Left forelimb (tissue), 1 donor: ENCODE measurements at places on chromosomes 12 and 14.

- DNase-seq: no peak
Observed at GRCh38 chr12:74776378-74776777, 238.7 kb downstream of the ATXN7L3B start.

- no peak for DNase-seq
Observed at GRCh38 chr12:23174917-23175316, 549.9 kb downstream of the ETNK1 start.

GRCh38 chr12:81208187-81208911, 130.5 kb downstream of the ACSS3 start:
- DNase-seq: no peak

DNA sequence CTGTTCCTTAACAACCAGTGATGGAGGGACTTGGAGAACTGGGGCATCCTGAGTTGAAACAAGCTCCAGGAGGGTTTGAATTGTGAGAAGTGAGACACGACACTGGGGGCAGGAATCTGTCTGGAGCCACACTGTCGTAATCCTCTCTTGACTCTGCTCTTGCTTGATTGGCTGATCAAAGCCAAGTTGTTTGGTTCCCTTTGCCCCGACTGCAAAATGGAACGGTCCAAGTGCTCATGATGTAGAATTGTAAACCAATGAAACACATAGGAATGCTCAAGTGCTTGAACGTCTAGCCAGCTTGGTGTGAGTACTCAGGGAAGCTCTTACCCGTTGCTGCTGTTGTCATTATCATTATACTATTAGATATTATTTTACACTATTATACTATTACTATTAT, 98.1 kb downstream of the TMEM132C start:
- DNase-seq: no peak

- DNase-seq: no peak
Observed at GRCh38 chr12:9957834-9958233, 13.4 kb upstream of the CLEC12A start.

- DNase-seq: no peak
Observed at GRCh38 chr12:121849665-121850064, 9.0 kb downstream of the HPD start.

DNA sequence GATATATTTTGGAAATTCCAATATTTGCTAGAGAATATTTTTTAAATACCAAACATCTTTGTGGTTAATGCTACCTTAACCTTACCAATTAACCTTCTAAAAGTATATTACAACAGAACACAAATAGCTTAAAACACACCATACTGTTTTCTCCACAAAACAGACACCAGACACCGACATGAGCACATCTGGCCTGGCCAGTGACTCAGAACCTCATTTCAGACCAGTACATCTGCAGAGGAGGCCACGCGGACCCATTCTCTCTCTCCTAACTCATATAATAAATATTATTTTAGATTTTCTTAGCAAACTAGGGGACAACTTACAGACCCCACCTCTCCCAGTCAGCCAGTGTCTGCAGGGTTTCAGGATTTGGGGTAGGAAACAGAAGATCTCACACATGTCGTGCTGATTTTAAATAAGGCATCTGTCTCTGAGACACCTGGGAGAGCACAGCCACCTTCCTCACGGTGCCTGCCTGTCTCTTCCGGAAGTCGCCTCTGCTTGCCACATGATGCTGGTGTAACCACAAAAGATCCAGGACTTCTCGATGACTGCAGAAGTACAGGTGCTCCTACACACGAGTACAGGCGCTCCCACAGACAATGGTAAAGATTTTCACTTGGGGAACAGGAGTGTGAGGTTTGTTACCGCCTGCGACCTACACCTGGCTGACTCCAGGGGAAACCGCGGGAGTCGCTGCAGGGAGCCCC, 9.7 kb upstream of the ANKLE2 start:
- DNase-seq: no peak

DNA sequence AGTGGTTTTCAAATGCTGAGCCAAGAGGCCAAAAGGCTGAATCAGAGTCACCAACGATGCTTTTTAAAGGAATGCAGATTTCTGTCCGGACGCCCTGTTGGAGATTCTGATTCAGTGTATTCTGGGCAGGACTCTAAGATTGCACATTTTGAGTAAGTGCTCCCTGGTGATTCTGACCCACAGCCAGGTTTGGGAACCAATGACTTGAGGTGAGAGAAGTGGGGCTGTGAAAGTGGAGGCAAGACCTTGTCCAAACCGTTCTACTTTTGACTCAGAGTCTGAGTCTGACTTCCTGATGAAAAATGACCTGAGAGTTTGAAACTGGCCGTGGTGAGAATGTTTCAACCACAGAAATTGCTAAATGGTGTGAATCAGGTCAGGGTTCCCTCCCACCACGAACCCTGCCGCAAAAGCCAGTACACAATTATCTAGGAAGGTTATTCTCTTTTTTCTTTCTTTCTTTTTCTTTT, 90.2 kb downstream of the NTN4 start:
- no peak for DNase-seq

DNA sequence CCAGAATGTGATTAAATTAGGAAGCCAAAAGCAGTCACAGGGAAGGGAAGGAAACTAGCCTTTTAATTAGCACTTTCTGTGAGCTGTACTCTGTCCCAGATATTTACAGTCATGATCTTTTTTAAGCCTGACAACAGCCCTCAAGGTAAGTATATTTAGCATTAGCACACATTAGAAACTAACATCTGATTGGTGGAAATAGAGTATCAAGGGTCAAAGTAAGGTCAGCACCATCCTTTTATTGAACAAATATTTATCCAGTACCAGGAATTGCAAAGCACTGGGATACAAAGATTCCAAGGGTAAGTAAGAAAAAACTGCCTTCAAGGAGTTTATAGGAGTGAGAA, 28.2 kb downstream of the RPGRIP1 start:
- DNase-seq: no peak

- peak; percentile 51 for DNase-seq
Observed at GRCh38 chr14:104450811-104451401, 128.7 kb upstream of the C14orf180 start.

- DNase-seq: no peak
Observed at GRCh38 chr12:24595652-24596235, 353.2 kb downstream of the BCAT1 start.

- no peak for DNase-seq
Observed at GRCh38 chr12:70005864-70006618, 181.0 kb downstream of the MYRFL start.

- DNase-seq: no peak
Observed at GRCh38 chr12:88241862-88242570, 99.9 kb downstream of the TMTC3 start.

- DNase-seq: no peak
Observed at GRCh38 chr14:82500222-82500621, 966.6 kb upstream of the SEL1L start.

DNA sequence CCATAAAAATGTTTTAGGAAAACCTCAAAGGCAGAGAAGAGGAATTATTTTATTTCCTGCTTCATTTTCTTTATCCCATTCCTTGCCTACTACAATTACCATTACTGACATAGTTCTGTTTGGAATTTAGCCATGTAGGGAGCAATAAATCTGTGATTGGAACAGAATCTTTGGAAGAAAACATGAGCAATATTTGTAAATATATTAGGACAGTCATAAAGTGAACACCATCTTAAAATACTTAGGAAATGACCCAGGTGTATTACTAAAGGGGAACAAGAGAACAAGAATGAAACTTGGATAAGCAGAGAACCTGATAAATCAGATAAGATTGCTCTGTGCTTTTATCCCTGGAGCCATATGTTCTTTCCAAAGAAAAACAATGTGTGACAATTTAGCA, 1326.0 kb upstream of the FLRT2 start:
- DNase-seq: no peak

GRCh38 chr12:32039347-32039746, 67.3 kb upstream of the BICD1 start:
- no peak for DNase-seq

GRCh38 chr12:89087876-89088275, 264.4 kb downstream of the DUSP6 start:
- no peak for DNase-seq

GRCh38 chr12:89181271-89181920, 170.9 kb downstream of the DUSP6 start:
- no peak for DNase-seq

GRCh38 chr12:48279101-48279500, 71.6 kb downstream of the ZNF641 start:
- DNase-seq: no peak

GRCh38 chr14:99873653-99874052, 80.4 kb downstream of the EML1 start:
- DNase-seq: no peak

DNA sequence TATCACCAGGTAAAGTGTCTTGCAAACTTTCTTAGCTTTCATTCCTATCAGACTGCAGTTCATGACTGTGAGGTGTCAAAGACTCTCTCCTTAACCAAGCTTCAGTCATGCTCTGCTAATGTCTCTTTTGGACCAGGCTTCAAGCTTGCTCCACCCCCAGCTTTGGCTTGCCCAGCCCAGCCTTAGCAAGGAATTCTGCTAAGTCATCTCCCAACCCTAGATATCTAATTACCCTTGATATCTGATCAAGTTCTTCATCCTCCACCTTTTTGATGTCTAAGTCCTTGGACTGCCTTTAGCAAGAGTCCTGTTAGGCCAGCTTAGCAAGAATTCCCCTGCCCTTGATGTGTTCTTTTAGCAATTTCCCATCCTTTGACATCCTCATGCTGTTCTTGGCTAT, 108.9 kb upstream of the FGD4 start:
- DNase-seq: no peak

GRCh38 chr14:50785457-50786063, 45.4 kb downstream of the NIN start:
- no peak for DNase-seq

GRCh38 chr12:106128585-106129328, 10.0 kb downstream of the NUAK1 start:
- no peak for DNase-seq

DNA sequence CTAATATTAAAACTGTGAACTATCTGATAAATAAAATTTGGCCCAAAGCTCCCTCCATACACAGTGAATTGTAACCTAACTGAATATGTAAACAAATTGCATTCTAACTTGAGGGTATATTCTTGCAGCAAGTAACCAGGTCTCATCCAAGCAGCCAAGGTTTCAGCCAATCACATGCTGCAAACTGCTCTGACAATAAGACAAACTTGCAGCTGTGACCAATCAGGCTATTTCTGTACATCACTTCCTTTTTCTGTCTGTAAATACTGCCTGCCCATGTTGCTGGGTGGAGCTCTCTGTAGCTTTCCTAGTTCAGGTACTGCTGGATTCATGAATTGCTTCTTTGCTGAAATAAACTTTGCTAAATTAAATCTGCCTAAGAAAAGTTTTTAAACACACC, 499.0 kb downstream of the GALC start:
- DNase-seq: no peak

- no peak for DNase-seq
Observed at GRCh38 chr12:131818821-131819585, 9.2 kb upstream of the MMP17 start.

- no peak for DNase-seq
Observed at GRCh38 chr14:99924379-99924778, 131.2 kb downstream of the EML1 start.

- DNase-seq: no peak
Observed at GRCh38 chr12:113689047-113689610, 217.5 kb upstream of the LHX5 start.

DNA sequence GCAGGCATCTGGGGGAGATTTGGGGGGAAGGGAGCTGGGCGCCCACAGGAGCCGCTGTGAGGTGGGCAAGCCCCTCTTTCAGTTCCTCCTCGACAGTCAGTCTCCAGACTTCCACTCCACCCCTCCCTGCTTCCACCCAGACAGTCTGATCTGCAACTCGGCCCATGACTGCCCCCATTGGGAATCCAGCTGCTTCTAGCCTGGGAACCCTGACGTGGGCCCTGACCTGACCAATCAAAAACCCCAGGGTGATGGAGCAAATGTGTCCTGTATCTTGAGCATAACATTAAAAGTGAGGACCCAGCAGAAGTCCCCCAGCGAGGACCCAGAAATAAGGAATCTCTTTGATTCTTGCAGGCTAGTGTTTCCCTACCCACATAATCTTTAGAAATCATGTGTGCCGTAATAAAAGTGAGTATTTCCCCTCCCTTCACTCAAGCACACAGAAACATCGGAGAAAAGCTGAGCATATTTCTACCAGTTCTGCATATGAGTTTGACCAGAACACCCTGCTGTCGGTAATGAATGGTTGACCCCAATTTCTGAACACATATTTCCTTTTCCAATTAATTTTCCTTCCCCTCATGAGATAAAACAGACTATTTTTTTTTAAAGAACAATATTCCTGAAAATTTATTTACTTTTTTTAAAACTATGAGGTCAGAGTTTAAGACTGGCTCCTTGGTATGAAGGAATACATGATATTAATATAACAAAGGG, 6.4 kb downstream of the SSH1 start:
- no peak for DNase-seq

- no peak for DNase-seq
Observed at GRCh38 chr12:14771651-14772137, 31.6 kb downstream of the WBP11 start.

DNA sequence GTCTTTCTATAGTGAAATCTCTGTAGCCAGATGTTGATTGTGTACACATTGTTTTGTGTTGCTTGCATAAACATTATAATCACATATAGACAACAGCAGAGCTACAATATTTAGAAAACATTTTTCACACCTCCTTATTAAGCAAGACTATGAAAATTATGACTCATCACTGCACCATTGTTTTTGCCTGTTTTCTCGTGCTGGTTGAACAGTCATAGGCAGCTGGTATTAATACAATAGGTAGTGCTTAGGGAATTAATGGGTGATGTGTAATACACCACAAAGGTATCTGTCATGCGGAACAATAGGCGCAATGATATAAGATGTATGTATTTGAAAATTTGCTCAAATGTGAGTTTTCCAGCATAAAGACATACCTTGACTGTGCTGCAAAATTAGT, 449.3 kb downstream of the FOXG1 start:
- no peak for DNase-seq

- DNase-seq: no peak
Observed at GRCh38 chr12:84455598-84455997, 457.0 kb downstream of the SLC6A15 start.

- no peak for DNase-seq
Observed at GRCh38 chr12:51369581-51369980, 21.6 kb downstream of the GALNT6 start.

DNA sequence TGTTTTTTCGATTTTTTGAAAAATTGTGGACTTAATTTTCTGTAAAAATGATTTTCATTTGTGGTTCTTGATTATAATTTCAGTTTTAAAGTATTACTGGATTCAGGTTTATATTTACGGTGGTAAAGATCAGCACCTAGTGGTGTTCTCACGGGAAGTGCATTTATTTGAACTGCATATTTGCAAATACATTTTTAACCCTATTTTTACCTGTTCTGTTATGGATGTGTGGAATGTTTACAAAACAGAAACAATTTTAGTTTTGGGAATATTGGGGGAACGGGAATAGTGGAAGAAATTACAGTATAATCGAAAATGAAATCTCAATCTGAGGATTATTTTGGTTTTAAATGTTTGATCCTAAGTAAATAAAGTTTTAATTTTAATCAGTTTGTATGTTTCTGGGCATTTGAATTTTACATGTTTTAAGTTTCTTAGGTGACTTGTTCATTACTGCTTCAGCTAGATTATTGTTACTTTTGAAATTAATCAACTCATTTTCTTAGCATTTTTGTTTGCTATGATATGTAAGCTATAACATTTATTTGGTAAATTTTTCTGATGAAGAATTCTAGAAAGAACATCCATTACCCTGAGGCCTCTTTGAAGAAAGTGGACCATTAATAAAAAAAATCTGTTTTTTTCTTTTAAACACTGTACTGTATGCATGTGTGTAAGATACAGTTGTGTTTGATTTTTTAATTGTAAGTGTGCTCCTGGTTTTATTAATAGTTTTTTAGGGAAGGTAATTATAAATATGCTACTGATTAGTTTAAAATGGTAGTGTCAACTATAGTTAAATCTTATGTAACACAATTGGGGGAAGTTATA, 942 bp downstream of the ATF7IP start:
- no peak for DNase-seq
